ENCODE measurements at places on chromosomes 6 and 20.

- no peak for DNase-seq
Observed at GRCh38 chr6:92582211-92582610, 837.1 kb downstream of the EPHA7 start.

GRCh38 chr6:116206231-116206903 lies 47.5 kb downstream of the TSPYL4 start:
- DNase-seq: no peak

DNA sequence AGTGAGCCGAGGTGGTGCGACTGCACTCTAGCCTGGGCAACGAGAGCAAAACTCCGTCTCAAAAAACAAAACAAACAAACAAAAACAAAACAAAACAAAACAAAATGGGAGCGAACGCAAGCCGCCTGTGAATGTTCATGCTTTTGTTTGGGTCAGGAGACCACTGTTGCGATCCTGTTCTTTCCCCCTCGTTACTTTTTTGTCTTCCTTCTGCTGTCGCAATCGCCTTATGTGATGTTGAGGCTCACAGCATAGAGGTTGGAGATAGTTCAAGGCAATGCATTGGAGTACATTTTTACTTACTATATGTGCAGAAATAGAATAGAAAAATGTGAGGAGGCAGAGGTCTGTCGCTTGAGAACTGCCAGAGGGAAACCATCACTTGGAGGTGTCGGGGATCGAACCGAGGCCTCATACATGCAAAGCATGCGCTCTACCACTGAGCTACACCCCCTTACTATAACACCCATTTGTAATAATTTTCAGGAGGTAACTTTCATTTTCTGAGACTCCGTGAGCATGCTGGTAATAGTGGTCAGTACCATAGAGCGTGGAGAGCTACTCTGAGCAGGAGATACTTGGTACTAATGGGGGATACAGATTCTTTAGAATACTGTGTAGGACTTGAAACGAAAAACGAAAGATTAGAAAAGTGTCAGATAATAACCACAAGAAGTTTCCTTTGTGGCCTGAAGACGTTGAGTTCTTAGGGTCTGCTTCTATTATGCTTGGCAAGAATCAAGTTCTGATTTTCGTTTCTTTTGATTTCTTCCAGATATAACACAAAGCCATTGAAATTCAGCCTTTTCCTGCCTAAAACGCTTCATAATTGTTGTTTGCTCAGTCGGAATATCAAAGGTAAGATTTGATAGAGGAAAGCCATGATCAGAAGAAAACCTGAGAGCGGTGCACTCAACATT lies 121.1 kb downstream of the TRIM27 start:
- peak; percentile 56 for DNase-seq

GRCh38 chr6:122709922-122710512 lies 69.5 kb upstream of the FABP7 start:
- no peak for DNase-seq

DNA sequence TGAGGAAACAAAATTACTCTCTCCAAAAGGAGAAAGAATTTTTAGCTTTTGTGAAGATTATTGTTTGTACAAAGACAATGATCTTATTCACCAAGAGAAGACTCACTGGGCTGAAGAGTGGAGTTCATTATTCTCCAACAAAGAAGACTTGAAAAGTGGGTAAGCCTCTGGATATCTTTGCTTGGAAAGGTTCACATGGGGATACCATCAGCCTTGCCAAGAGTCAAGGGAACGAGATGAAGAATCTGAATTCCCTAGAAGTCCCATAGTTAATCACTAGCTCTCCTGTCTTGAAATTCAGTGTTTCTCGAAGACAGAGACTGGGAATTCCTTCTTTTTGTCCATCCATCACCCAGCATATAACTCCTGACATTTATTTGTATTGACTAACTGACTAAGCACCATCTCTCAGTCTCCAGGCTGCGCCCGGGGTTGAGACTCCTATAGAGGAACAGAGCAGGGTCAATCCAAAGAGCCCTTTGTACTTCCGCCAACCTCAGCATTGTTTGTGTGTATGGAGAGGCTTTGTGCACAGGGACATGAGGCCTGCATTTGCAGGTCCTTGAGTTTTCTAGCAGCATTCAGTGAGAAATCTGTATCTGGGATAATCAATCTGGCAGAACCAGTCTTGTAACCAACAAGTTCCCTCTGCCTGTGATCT lies 461.9 kb downstream of the KIF16B start:
- DNase-seq: no peak

- DNase-seq: no peak
Observed at GRCh38 chr6:84018453-84019061, 15.0 kb upstream of the MRAP2 start.

GRCh38 chr6:162863821-162864220 lies 136.0 kb downstream of the PACRG start:
- no peak for DNase-seq

- no peak for DNase-seq
Observed at GRCh38 chr6:130372786-130373185, 7.0 kb downstream of the TMEM200A start.

DNA sequence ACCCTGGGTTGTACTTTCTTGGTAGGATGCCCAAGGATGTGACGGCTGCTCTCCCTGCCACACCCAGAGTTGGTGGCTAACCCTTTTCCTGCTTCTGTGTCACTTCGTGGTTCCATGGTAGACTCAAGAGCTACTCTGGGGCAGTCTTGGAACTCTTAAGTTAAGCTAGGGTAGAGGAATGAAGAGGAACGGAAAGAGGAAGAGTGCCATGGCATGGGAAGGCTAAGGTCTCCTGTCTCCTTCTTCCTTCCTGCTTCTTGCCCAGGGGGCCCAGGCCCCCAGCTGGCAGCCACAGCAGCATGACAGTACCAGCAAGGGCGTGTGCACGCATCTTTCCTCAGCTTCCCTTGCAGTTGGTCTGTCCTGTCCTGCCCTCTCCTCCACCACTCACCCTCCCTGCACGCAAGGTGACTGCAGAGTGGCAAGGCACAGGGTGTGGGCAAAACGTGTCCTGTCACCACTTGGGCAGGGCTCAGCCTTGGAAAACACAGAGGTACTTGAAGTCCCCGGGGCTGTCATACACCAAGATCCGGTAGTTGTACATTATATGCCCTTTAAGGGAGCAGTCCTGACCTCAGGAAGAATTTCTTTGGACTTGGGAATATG lies 39.8 kb upstream of the TGM3 start:
- no peak for DNase-seq

GRCh38 chr20:33276303-33277113 lies 6.5 kb upstream of the BPIFB1 start:
- no peak for DNase-seq

DNA sequence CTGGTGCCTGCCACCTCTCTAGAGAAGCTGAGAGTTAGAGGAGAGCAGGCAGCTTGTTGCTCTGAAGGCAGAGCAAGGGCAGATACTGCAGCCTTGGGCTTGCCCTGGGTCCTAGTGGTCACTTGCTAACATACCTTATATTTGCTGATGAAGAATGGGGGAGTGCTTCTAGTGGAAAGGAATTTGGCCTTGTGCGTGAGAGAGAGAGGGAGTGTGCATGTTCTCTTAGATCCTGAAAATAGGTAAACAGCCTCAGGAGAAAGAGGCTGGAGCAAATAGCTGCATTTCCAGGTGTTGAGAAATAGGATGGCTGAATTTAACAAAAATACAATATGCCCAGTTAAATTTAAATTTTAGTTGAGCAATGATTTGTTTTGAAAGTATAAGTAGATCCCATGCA lies 724.5 kb upstream of the FLRT3 start:
- DNase-seq: no peak

DNA sequence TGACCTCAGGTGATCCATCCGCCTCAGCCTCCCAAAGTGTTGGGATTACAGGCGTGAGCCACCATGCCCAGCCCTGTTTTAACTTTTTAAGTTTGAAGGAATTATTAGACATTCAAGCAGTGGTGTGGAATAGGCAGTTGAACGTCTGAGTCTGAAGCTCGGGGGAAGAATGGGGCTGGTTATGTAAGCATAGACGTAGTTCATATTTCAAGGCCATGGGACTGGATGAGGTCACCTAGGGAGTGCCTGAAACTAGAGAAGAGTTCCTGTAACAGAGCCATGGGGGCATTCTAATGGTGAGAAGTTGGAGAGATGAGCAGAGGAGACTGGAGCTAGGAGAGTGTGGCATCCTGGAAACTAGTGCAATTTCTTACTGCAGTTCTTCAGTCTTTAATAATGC lies 6.4 kb downstream of the CDKAL1 start:
- no peak for DNase-seq

GRCh38 chr6:111750753-111751673 lies 122.2 kb downstream of the FYN start:
- no peak for DNase-seq

GRCh38 chr20:60512443-60512842 lies 554.2 kb downstream of the CDH26 start:
- no peak for DNase-seq

GRCh38 chr6:26044140-26045064 lies 42.8 kb upstream of the HFE start:
- DNase-seq: peak; percentile 36

GRCh38 chr20:40506537-40506939 lies 182.5 kb downstream of the MAFB start:
- peak; percentile 13 for DNase-seq

- DNase-seq: no peak
Observed at GRCh38 chr6:145187491-145188206, 547.7 kb downstream of the EPM2A start.

DNA sequence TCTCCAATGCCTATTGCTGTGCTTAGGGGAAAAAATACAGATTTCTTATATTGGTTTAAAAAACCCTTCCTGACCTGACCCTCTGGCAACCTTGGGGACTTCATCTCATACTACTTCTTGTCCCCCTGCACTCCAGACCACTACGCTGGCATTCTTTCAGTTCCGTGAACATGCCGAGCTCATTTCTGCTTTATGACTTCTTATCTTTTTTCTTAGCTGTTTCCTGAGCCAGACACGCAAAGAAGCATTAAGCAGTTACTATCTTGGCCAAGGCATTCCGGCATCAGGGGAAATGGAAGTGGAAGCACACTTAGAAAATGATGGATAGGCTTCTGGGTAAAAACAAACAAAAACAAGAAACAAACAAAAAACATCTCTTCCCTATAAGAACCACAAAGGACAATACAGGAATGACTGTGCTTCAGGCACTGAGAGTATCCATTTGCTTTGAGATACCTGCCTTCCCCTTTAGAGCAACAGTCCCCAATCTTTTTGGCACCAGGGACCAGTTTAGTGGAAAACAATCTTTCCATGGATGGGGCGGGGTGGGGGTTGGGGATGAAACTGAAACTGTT lies 4.4 kb upstream of the CCDC28A start:
- DNase-seq: no peak

GRCh38 chr6:33880104-33880678 lies 76.4 kb upstream of the MLN start:
- no peak for DNase-seq

DNA sequence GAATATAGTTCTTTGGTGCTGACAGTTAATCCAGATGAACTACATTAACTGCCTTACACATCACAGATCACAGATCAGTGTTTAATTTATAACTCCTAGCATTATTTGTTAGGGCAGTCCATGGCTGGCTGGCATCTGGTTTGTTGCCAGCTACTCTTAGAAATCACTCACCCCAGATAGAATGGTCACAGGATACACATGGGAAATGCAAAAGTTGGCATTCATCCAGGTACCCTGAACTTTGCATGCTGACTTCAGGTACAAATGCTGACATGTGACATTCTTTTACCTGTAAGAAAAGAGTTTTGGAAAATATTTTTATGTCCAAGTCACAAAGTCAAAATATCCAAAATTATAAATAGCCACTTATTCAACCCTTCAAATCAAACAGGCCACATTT lies 20.2 kb downstream of the FBXL4 start:
- DNase-seq: no peak

DNA sequence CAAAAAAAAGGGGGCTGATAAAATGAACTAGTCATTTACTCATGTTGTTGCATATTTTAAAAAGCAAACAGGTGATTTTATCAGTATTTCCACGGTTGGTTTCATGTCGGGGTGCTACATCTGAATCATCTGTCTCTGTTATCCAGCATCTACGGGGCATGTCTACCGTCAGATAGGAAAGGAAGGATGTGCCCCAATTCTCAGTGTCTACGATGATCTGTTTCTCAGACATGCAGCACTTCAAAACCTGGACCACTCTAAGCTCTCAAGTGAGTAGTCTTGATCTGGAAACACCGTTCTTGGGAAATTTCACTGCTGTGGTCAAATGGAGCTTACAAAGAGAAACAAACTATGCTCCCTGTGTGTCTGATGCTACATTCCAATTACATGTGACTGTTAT lies 240.3 kb upstream of the TAB2 start:
- DNase-seq: no peak

DNA sequence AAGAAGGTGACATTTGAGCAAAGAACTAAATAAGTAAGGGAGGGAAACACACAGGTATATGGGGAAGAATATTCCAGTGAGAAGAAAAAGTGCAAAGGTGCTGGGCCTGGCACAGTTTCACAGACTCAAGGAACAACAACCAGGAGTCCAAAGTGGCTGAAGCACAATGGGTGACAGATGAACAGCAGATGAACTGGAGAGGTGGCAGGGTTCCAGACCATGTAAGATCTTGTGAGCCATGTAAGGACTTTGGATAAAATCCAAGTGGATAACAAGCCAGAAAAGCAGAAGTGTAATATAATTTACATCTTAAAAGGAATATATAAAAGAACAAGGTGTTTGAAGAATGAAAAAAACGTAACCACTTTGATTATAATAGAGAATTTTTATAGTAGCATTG lies 87.9 kb downstream of the MMS22L start:
- no peak for DNase-seq

DNA sequence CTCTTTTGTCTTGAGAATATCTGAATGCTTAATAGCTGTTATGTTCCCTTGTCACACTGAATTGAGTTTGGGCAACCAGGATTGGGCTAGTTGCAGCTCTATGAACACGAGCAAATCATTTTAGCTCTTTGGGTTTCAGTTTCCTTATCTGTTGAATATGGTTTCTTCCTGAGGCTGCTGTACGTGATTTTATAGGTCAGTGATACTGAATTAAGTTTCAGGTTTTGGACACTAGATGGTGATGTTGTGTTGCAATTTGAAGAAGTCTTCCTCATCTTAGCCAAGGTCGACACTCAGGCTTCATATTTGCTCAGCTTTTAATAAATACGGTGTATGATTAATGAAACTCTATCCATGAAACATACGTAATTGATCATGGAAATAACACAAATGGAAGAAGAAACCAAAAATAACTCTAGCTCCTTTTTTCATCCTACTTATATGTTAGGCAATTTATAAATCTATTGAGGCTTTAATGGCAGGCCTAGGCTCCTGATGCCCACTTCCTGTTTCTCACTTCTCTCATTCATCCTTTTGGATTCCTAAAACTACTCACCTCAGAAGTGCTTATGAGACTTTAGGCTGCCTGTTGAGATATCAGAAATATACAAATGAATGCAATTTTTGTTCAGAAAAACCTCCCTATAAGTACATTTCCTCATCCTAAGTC lies 354.1 kb upstream of the MAP3K7 start:
- no peak for DNase-seq
